Hepatocyte (in vitro differentiated cells): ENCODE measurements at places on chromosomes 7 and 10. TPM values are rescaled to one million over a fixed set of nuclear protein-coding genes. Genes with fewer than 3 reads are reported as not detected.

The PHF14 gene
- 49.1 and 58.6 TPM in 2 replicates for total RNA-seq

The FRMD4A gene
- 6.8 and 10.3 TPM in 2 replicates for total RNA-seq

The RNF32 gene
- 1.4 and 2.3 TPM in 2 replicates for total RNA-seq

The VAX1 gene
- total RNA-seq = not detected in 2 replicates

The SFTPA1 gene
- not detected in 2 replicates for total RNA-seq

The SAMD9L gene
- 1.5 and 4.5 TPM in 2 replicates for total RNA-seq

The SPDYE2 gene
- not detected in 2 replicates for total RNA-seq

The SPDYE18 gene
- not detected in 2 replicates for total RNA-seq

The UCN3 gene
- not detected in 2 replicates for total RNA-seq

The FKBP9 gene
- total RNA-seq = 91.2 and 109 TPM in 2 replicates

The ZNF488 gene
- total RNA-seq = 1.2 and 2.0 TPM in 2 replicates

The MMP21 gene
- total RNA-seq = not detected in 2 replicates

The TMEM209 gene
- 13.6 and 14.2 TPM in 2 replicates for total RNA-seq

The KIAA1549 gene
- 5.7 and 7.3 TPM in 2 replicates for total RNA-seq

The TMEM213 gene
- total RNA-seq = 0.03 TPM in 1 of 2 replicates, not detected in the other

The GATA3 gene
- 0.96 and 2.4 TPM in 2 replicates for total RNA-seq

The SEMA3E gene
- total RNA-seq = 9.7 and 14.0 TPM in 2 replicates

The RBAK gene
- total RNA-seq = 8.1 and 10.9 TPM in 2 replicates

The AKR1C4 gene
- 1.5 and 1.7 TPM in 2 replicates for total RNA-seq

The DOCK4 gene
- total RNA-seq = 22.8 and 22.9 TPM in 2 replicates

The NRCAM gene
- 34.4 and 41.5 TPM in 2 replicates for total RNA-seq

The H2BK1 gene
- total RNA-seq = not detected in 2 replicates

The RBP3 gene
- total RNA-seq = 0.53 and 0.56 TPM in 2 replicates

The SPDYE8 gene
- 0.07 TPM in 1 of 2 replicates, not detected in the other for total RNA-seq

The AZGP1 gene
- total RNA-seq = 46.1 and 52.6 TPM in 2 replicates

The INMT gene
- total RNA-seq = 18.1 and 18.4 TPM in 2 replicates

The SLC26A5 gene
- 0.08 and 0.30 TPM in 2 replicates for total RNA-seq

The GSTK1 gene
- 224 and 233 TPM in 2 replicates for total RNA-seq

The ERLIN1 gene
- 33.2 and 35.7 TPM in 2 replicates for total RNA-seq

The THSD7A gene
- 6.9 and 8.3 TPM in 2 replicates for total RNA-seq

The SORCS3 gene
- 0.80 and 1.2 TPM in 2 replicates for total RNA-seq

The AASS gene
- total RNA-seq = 36.2 and 41.9 TPM in 2 replicates

The TBXAS1 gene
- 4.7 and 11.5 TPM in 2 replicates for total RNA-seq

The AKR1C2 gene
- total RNA-seq = 47.7 and 51.0 TPM in 2 replicates

The PIK3CG gene
- 0.03 and 0.04 TPM in 2 replicates for total RNA-seq

The OPN4 gene
- total RNA-seq = not detected in 2 replicates

The NPSR1 gene
- not detected in 2 replicates for total RNA-seq

The SYT15B gene
- total RNA-seq = not detected in 2 replicates

The AGAP9 gene
- 8.4 and 9.4 TPM in 2 replicates for total RNA-seq

The HIPK2 gene
- total RNA-seq = 18.5 and 22.9 TPM in 2 replicates

The TMEM236 gene
- total RNA-seq = 0.80 and 1.4 TPM in 2 replicates

The TMEM196 gene
- total RNA-seq = 0.17 and 0.24 TPM in 2 replicates

The EIF4EBP2 gene
- total RNA-seq = 75.1 and 77.1 TPM in 2 replicates

The RELN gene
- 16.3 and 22.0 TPM in 2 replicates for total RNA-seq

The BMPER gene
- 3.8 and 6.3 TPM in 2 replicates for total RNA-seq

The WAC gene
- total RNA-seq = 86.3 and 94.6 TPM in 2 replicates

The CACNA2D1 gene
- total RNA-seq = 9.0 and 18.9 TPM in 2 replicates

The RALA gene
- 25.4 and 25.5 TPM in 2 replicates for total RNA-seq

The ZNF804B gene
- total RNA-seq = 0.08 TPM in 1 of 2 replicates, not detected in the other
